ENCODE measurements at places on chromosomes 12 and 14. TPM values are rescaled to one million over a fixed set of nuclear protein-coding genes. Genes with fewer than 3 reads are reported as not detected.

ABCD2 gene
- 0.19 TPM for total RNA-seq

GIT2 gene
- 44.7 TPM for total RNA-seq

ZCCHC8 gene
- 33.3 TPM for total RNA-seq

- no peak for DNase-seq
These were observed 4.1 kb upstream of the NGB start for GRCh38 chr14:77275041-77275580.

DNA sequence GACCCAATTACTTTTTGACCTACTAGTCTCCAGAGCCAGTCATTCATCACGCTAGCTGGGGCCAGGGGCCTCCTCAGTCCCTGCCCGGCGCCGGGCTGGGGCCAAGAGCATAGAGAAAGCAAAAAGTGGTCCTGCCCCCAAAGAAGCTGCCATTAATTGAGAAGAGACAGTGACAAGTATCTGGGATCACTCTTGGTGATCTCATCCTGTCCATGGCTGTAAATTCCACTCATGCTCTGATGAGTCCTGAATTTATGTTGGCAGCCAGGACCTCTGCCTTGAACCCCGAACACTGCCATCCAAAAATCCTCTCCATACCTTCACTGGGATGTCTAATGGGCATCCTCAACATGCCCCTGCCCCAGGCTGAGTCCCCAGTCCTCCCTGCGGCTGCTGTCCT, 34.4 kb upstream of the DLK1 start:
- DNase-seq: no peak

GSG1 gene
- not detected for total RNA-seq

GRCh38 chr12:65025136-65025535, 96.0 kb downstream of the WIF1 start:
- DNase-seq: no peak

NXPH4 gene
- total RNA-seq: 26.0 TPM

SSPN gene
- 10.4 TPM for total RNA-seq

- DNase-seq: no peak
These were observed 27.8 kb upstream of the FBXO34 start for GRCh38 chr14:55243386-55243785.

GRCh38 chr14:64035143-64035542, 182.3 kb downstream of the SYNE2 start:
- DNase-seq: no peak
